Renal cortex interstitium (tissue), 15 donors: ENCODE measurements at places on chromosomes 4 and X.

DNA sequence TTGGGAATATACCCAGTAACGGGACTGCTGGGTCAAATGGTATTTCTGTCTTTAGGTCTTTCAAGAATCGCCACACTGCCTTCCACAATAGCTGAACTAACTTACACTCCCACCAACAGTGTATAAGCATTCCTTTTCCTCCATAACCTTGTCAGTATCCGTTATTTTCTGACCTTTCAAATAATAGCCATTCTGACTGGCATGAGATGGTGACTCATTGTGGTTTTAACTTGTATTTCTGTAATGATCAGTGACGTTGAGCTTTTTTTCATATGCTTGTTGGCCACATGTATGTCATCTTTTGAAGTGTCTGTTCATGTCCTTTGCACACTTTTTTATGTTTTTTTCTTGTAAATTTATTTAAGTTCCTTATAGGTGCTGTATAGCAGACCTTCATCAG lies 81.2 kb downstream of the ADAM29 start:
- DNase-seq: no peak

DNA sequence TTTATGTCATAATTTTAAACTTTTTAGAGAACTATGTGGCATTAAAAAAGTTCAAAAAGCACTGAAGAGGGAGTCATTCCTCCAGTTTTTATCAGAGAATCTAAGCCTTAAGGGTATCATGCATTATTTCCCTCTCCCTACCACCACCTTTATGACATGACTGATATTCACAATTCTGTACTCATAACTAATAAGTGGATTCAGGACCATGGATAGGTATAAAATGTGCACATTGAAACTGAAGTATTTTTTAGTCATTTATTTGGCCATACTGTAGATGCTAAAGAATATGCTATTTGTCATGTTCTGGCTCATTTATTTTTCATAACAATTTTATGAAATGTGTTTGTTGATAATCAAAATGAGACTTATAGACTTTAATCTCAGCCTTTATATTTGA lies 897.5 kb upstream of the AGA start:
- DNase-seq: no peak

GRCh38 chr4:110978761-110979160 lies 355.9 kb upstream of the PITX2 start:
- no peak for DNase-seq

DNA sequence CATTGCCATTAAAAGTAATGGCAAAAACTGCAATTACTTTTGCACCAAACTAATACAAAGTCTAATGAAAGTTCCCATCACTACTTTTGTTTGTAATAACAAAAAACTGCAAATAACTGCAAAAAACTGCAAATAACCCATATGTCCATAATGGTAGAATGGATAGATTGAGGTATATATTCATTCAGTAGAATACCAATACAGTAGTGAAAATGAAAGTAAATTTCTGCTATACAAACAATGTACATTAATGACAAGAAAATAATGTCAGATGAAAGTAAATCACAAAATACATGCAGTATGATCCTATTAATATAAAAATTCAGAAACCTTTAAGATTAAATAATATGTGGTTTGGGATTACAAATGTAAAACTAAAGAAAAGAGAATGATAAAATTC lies 41.3 kb upstream of the CEP135 start:
- DNase-seq: no peak

- DNase-seq: no peak
Measured at GRCh38 chrX:135497736-135498135, 22.7 kb upstream of the INTS6L start.

- no peak for DNase-seq
Measured at GRCh38 chr4:24209131-24209530, 319.3 kb upstream of the PPARGC1A start.

GRCh38 chr4:76896614-76897535 lies 1.1 kb downstream of the SOWAHB start:
- peak; percentile 46 for DNase-seq

DNA sequence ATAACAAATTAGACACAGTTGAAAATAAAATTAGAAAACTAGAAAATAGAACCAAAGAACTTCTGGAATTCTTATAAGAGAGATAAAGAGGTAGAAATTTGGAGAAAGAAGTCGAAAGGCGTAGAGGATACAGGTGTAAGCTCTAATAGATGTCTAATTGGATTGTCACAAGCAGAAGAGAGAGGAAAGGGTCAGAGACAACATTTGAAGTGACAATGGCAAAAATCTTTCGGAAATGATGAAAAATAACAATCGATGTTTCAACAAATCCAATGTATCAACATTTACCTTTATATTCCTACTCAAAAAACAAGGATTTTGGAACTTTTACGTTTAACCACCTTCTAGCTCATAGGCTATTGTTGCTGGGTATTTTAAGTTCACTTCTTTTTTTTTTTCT lies 3.8 kb downstream of the CXCL8 start:
- no peak for DNase-seq

DNA sequence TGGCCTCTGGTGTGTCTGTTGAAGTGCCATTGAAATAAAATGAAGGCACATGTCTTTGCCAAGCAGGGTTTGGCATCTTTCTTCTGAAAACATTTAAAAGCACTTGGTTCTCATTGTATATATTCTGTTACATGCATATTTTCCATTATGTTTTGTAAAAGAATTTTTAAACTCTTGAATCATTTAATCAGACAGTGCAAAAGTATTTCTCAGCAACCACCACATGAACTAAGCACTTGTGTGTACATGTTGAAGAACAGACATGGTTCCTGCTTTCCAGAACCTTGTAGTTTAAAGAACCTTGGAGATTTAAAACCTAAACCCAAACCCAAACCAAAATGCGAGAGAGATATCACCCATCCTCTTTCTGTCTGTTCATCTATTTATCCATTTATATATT lies 220.3 kb upstream of the GIMD1 start:
- DNase-seq: no peak

DNA sequence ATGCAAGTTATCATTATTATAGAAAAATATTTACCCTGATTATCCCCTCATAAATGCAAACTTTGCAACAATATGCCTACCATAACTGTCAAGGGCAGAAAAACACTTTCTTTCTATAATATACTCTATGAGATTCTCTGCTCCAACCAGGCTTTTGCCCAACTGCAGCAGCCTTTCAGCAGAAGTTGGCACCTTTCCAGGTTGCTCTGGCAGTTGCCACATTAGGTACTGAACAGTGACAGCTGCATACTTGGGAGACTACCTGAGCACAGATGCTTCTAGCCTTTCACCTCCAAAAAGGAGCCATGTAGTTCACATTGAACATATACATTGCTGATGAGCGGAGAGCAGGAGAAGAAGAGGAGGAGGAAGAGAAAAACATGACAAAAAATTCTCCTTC lies 69.5 kb upstream of the BRWD3 start:
- peak; percentile 0 for DNase-seq

DNA sequence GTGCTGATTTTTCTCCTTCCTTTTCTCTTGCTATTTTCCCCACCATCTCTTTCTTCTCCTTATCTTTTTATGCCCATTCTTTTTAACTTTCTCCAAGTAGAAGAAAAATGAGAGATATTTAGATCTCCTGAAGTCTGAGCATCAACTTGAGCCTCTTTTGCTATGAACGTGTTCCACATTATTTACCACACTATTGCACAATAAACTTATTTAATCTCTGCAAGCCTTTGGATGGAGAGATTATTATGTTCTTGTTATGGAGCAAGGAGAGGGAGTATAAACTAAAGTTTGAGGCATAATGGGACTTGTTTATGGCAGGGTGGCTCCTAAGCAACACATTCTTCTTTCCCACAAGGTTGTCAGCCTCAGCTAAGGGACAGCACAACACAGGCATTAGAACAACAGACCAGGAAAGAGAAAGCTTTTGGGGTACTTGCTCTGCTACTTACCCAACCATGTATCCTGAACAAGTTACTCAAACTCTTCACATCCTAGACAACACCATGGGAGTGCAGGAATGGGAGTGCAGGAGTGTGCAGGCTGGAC lies 365.5 kb upstream of the BOD1L1 start:
- no peak for DNase-seq

DNA sequence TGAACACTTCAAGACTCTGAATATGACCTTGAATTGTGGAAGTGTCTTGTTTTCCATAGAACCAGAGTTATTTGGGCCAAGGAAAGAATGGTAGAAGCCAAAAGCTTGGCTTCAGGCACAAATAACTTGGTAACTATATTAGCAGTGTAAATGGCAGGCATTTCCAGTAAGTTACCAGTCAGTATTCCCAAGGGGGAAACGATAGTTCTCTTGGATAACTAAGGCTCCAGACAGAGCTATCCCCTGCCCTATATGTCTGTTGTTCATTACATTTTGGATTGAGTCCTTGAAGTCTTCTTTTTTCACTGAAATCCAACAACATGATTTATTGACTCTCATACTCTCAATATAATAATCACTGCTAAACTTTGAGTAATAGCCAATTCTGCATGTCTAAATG lies 364.1 kb downstream of the MAGEB5 start:
- DNase-seq: no peak
